ENCODE measurements at places on chromosomes 2 and 18.

DNA sequence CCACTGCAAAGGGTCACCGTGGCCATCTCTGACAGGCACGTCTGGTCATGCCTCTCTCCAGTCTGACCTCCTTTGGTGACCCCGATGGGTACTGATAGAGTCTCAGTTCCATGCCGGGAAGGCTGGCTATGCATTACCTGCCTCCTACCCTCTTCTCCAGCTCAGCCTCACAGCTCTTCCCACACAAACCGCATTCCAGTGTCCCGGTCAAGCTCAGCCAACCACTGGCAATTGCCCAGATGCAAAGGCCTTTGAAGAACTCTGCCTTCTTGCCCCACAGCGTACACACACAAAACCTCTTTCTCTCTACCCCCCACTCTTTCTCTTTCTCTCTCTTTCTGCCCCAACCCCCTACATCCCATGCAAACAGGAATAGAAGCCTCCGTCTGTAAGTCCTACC, 37.6 kb downstream of the TMEM163 start:
- no peak for DNase-seq

DNA sequence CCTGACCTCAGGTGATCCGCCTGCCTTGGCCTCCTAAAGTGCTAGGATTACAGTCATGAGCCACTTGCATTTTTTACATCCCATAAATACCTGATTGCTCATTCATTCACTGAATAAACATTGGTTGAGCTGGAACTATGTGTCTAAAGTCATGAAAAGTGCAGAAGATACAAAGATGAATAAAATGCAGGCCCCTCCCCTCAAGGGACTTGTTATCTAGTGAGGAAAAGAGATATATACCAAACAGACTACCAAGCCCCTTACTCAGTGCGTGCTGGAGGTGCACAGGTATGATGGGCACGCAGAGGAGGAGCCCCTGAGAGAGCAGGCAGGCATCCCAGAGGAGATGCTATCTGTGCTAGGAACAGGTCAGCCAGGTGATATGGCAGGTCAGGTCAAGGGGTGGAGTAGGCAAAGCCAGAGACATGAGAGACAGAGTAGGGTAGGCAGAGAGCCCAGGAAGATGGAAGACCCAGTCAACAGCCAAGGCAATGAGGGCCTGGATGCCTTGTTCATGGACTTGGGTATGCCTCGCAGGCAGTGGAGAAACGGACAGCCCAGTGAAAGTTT, 7.7 kb downstream of the FHL2 start:
- DNase-seq, result no peak

- DNase-seq, result peak; percentile 74
Measured at GRCh38 chr2:112884869-112885505, 26.0 kb upstream of the IL37 start.

DNA sequence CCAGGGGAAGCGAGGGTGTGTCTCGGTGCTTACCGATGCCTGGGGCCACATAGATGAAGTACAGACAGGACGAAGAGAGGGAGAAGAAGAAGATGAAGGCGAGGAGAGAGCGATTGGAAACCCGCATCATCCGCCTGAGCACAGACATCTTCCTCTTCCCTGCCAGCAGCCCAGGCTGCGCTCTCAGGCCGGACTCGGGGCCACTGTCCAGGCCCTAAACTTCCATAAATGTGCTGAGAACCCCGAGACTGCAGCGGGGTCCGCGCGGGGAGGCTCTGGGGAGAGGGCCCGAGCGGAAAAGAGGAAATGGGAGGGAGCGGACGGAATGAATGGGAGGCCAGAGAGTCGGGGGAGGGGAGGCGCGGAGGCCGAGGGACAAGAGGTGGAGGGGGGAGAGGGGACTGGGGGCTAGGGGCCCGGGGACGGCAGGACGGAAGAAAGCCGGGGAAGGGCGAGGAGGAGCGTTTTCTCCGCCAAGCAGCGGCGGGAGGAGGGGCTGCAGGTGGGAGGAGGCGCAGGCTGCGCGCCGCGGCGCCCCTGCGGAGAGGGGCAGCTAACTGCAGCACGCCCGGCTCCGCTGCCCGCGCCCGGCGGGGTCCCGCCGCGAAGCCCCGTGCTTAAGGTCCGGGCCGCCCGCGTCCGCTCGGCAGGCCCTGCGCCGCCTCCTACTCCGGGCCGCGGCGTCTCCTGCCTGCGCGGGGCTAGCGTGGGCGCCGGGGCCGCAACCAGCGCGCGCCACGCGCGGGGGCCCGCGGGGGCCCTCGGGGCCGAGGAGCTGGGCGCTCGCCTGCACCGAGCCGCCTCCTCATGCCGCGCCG, at the start of gene B4GALT6:
B4GALT6 (minus strand) TSS at position 303 of the 818 bp plus-strand sequence; CDS start at position 148, 155 bp downstream.
- DNase-seq, result peak; percentile 61

DNA sequence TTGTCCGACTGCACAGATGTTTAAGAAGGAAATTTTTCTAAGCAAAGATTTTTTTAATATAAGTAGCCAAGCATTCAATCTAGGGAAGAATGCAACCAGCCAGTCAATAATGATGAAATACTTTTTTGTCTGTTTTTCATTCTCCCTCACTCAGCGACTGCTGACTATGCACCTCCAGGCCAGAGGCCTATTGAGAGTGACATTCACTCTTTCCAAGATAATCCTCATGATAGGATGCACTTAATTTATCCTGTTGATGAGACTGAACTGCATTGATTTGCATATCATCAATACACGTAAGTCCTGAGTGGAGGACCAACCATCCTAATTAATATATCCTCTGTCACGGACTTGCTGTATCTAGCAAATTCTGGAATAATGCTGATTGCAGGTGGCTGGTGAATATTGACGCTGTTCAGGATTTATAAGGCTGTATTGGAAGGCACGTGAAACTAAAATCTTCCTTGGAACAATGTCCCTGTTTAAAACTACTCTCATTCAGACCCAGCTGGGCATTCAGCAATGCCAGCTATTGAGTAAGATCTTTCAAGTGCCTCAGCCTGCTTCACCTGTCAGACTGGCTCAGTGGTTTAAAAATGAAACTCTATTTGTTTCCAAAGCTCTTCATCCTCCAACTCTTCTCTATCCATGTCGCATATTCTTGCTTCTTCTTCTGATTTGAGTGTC, 142.2 kb downstream of the MAP2 start:
- DNase-seq, result no peak

- DNase-seq, result peak; percentile 50
Measured at GRCh38 chr18:22163416-22164161, 5.8 kb upstream of the GATA6 start.

Measured in small intestine (tissue), 16 donors.